NCI-H2081 (cell line): ENCODE measurements at places on chromosomes 11 and 22.

DNA sequence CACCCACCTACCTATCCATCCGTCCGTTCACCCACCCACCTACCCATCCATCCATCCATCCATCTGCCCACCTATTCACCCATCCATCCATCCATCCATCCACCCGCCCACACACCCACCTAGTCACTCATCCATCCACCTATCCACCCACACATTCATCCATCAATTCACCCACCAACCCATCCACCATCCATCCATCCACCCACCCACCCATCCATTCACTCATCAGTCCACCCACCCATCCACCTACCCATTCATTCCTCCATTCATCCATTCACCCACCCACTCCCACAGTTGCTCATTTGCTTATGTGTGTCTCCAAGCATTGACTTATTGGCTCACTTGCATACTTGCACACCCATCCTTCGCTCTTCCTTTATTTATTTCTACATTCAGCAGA is 50.1 kb downstream of the MYO7A start:
- DNase-seq = no peak

- DNase-seq = no peak
Observed at GRCh38 chr22:31377612-31378011, 21.8 kb upstream of the DRG1 start.

GRCh38 chr22:43234264-43234988 is 47.5 kb upstream of the TTLL12 start:
- no peak for DNase-seq

DNA sequence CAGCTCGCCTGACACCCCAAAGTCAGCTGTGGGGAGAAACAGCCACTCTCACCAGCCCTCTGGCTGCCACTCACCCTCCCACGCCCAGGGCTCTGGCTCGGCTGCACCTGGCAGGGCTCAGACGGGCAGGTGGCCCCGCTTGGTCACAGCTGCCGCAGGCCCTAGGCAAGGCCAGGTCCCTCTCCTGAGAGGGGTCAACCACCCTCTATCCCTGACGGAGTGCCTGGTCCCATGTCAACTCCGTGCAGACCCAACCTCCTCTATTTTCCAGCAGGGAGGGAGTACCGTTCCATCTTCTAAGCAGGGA is 1.9 kb downstream of the MAP4K2 start:
- DNase-seq = no peak

DNA sequence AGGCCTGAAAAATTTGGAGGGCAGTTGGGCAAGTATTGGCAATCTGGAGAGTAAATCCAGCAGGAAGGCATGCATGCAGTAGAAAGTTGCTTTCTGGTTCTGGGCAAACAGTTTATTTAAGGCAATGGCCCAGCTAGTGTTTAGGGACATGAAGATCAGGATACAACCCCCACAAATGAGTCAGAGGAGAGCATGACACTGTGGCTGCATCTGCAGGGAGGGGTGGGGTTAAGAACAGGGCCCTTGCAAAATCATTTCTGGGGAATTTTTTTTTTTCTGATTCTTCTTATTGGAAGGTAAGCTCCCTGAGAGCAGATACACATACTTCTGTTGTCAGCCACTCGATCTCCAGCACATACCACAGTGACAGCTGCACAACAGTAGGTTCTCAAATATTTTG is 61.1 kb downstream of the FDX1 start:
- no peak for DNase-seq

DNA sequence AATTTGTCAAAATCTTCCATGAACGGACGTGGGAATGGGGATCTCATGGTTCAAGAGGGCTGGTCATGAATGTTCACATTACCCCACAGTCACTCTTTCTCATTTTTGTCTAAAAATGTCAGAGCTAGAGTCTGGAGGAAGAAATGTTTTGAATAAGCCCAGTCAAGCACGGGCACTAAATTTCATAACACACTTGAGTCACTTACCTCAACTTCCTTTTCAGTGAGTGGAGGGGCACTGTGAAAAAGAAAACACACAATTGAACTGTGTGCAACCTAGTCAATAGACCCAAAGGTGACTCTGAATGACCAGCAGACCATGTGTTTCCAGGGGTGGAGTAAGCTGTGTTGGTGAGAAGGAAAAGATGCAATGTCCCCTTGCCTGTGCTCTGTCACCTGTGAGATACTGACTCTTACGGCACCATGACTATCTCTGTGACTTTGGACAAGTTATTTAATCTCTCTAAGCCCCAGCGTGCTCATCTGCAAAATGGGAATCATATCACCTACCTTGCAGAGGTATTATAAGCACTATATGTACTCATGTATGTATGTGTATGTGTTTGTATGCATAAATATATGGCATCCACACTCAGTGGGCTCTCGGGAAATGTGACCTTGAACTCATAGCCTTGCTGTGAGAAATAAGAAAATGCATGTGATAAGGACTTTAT is 38.2 kb upstream of the LYVE1 start:
- no peak for DNase-seq

DNA sequence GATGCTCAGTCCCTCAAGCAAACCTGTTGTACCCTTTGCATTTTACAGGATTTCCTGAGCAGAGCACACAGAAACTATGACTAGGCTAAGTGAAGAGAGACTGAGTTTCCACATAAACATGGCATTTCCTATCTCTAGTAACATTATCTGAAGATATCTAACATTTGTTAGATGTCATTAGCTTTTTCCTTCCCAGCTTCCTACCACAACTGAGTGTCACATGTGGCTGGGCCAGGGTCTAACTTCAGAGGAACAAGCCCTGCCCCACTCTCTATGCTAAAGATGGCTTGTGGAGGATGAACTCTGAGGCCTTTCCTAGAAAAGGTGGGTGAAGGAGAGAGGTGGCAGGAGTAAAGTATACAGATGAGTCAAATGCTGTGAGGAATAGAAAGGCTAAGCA is 16.5 kb downstream of the C22orf42 start:
- no peak for DNase-seq

DNA sequence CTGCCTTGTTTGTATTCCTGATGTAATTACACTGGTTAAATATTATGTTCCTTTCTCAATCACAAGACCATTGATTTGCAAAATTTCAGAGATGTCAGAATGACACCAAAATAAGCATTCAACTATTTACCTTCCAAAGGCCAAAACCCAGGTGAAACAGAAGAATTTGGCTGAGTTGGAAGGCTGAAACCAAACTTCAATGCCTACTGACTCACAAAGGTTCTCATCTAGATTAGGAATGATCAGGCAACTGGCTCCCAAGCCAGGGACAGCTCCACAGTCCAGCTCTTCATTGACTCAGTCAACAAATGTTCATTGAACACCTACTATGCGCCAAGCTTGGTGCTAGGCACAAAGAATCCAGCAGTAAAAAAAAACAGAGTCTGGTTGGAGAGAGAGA is 13.4 kb upstream of the SLC35C1 start:
- no peak for DNase-seq

- DNase-seq = no peak
Observed at GRCh38 chr11:66491315-66491935, 11.2 kb downstream of the DPP3 start.

GRCh38 chr22:39954584-39955055 is 5.6 kb upstream of the TMA7B start:
- no peak for DNase-seq

- no peak for DNase-seq
Observed at GRCh38 chr11:120057595-120058581, 80.0 kb downstream of the TRIM29 start.

GRCh38 chr11:41323446-41323845 is 136.0 kb downstream of the LRRC4C start:
- no peak for DNase-seq

GRCh38 chr11:66454247-66454646 is 12.5 kb upstream of the PELI3 start:
- DNase-seq = no peak

DNA sequence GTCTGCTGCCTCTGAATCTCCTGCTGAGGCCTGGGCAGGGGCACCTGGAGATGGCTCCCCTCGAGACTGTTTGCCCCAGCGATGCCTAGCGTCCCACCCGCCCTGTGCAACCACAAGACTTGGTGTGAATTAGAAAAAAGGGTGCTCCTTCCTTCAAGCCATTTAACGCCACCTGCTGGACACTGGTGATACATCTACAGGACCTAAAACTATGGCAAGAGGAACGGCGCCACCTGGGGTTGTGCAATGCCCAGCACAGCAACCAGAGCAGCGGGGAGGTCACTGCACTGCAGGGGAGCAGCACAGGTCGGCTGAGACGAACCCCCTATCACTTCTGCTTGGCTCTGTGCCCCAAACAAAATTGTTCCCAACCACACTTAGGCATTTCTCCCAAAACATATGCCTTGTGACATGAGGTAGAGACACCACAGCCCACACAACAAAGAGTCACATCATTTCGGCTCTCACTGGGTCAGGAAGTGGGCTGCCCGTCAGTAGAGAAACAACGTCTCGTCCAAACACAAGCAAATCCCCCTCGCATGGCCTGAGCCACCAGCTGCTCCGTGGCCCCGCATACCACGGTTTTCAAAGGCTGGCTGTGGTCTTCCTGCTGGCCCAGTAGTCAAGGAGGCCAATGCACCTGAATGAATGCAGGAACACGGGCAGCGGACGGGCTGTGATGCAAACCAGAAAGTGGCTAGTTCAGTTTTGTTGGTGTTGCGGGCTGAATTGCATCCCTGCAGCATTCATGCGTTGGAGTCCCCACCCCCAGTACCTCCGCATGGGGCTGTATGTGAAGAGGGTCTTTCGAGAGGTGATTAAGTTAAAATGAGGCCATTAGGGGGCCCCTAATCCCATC is 171.9 kb downstream of the SHANK2 start:
- peak; percentile 86 for DNase-seq
